ENCODE measurements at places on chromosomes 16 and 17.

DNA sequence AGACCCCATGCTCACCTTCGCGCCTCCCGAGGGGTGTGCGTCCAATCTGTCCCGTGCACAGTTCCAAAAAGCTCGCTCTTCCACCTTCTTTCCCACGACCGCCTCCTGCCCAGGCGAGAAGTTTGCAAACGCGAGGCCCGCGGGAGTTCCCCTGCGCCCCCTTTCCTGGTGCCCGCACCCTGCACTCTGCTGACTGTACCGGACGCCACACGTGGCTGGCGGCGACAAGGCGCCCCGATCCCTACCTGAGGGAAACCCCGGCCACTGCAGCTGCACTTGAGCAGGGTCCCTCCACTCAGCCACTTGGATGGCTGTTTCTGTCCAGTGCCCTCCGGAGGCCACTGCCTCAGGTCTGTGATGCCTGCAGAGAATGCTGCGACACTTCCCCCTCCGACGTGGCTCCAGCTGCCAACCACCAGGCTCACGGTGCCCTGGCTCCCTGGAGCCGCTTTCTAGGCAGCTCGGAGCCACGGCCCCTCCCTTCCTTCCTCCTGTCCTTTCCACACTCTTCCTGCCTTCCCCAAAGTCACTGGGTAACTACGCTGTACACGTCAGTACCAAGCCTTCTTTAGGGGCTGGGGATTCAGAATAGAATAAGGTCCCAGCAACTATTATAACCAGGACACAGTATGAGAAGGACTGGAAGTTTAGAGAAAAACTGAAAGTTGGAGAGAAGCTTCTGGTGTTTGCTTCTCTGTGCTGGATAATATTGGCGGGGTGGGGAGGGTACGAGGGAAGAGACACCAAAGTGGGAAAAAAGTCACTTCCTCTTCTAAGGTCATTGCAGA is at the start of gene MLKL:
Gene MLKL, minus strand, starts transcription at position 425 of the 788 bp plus-strand sequence. CDS start 5,105 bp downstream, outside the sequence.
- DNase-seq, result peak; percentile 60

DNA sequence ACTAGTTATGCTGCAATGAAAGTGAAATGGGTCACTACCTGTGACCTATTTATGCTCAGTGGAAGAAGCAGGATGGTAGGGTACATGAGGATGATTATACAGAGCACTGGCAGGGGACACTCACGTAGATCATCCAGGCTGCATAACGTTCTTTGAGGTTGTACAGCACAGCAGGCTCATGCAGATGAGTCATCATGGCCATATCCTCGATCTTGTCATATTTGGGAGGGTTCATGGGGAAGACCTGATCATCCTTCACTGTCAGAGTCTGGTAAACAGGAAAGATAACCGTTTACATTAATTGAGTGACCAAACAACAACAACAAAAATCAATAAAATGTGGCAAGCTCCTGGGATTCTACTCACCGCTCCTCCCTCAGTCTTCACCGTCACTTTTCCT is 2.1 kb downstream of the MYH2 start:
- no peak for DNase-seq

- no peak for DNase-seq
Observed at GRCh38 chr16:88909431-88910210, 43.2 kb upstream of the PABPN1L start.

DNA sequence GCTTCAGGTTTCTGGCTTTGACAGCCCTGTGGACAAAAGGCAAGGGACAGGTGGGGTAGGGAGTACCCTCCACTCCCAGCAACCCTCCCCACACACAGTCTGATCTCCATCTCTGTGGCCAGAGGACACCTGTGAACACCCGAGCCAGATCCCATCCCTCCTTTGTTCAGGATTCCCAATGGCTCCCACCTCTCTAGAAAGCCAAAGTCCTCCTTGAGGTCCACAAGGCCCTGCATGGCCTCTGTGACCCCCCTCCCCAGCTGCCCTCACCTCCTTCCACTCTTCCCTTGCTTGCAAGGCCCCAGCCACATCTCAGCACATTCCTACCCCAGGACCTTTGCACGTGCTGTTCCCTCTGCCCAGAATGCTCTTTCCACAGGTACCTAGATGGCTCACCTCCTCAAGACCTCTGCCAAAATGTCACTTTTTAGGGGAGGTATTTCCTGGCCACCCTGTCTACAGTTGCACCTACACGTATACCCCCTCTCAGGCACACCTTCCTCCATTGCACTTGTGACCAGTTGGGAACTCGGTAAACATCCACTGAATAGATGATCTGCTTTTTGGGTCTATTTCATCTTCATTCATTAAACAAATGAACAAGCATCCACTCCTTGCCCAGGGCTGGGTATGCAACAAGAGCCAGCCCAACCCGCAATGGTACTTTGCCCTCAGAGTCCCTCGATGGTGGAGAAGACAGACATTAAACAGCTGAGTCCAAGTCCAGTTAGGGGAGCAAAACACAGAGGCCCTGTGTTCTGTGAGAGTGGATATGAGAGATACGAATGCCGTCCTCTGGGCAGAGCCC is 107.0 kb downstream of the CRLF3 start:
- DNase-seq, result no peak

DNA sequence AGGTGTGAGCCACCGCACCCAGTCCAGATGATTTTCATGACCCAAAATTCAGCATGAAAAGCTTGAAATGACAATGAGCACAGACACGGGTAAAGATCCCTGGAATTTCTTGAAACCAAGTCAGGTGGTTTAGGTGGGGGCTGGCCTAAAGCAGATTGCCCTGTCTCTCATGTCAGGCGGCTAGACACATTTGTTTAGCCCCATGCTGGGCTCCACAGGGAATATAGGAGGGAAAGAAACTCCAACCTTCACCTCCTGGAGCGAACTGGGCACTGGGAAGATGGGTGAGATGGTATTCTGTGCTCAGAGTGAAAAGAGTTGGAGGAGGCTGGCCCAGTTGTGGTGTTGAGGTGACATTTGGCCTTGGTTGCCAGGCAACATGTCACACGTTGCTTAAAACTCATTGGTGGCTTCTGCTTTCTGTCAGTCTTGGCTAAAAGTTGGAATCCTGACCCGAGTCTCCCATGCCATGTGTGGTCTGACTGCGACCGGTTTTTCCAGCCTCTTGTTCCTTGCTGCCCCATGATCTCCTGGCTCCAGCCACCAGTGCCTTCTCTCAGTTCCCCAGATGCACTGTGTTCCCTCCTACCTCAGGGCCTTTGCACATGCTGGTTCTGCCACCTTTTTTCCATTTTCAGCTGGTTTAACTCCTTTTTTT is 113.7 kb downstream of the ABCC6 start:
- DNase-seq, result no peak

DNA sequence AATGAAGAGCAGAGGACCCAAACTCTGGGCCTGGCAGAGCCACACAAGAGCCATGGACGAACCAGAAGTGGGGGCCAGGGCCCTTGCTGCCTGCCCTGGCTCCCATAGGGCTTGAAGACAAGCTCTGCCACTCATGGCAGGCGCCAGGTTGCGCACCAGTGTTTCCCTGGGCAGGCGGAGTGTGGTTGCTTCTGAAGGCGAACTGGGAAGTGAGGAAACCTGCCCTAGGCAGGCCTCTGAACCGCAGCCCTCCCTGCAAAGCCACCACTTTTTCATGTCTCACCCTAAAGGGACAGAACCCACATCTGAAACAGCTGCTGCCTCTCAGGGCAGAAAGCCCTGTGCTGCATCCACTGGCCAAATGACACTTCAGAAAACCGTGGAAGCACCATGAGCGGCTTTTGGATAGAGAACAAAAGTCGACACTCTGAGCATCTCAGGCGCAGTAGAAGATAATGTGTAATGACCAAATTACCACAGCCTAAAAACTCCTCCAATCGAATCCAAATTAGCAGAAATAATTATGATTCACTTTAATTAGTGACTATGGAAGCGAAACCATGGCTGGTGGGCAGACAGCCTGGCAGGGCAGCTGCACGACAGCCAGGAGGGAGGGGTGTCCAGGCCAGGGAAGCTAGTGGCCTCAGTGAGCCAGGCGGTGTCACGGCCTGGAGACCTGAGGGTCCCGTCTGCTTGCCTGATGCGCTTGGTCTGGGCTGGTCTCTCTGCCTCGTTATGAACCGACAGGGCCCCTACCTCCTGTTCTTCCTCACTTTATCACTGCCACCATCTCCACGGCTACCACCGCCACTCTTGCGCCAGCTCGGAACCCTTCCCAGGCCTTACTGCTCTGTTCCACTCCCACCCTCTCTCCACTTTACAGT is 59.1 kb downstream of the PRMT7 start:
- DNase-seq, result no peak

DNA sequence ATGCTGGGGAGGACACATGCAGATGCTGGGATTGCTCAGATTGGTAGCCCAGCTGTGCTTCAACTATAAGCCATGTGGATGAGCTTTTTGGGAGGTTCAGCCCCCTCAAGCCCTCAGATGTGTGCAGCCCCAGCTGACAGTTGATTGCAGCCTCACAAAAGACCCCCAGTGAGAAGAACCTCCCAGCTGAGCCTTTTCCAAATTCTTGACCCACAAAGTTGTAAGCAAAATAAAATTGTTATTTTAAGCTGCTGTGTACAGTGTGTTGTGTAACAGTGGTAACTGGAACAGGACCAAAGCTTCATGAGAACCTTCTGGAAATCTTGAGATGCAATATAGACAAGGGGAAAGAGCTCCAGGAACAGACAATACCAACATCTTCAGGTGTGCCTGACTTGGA is 156.8 kb upstream of the IRX3 start:
- DNase-seq, result peak; percentile 40

GRCh38 chr16:23615805-23616204 is 19.7 kb upstream of the NDUFAB1 start:
- no peak for DNase-seq

- DNase-seq, result no peak
Observed at GRCh38 chr17:48258331-48258730, 150.8 kb downstream of the SNX11 start.

DNA sequence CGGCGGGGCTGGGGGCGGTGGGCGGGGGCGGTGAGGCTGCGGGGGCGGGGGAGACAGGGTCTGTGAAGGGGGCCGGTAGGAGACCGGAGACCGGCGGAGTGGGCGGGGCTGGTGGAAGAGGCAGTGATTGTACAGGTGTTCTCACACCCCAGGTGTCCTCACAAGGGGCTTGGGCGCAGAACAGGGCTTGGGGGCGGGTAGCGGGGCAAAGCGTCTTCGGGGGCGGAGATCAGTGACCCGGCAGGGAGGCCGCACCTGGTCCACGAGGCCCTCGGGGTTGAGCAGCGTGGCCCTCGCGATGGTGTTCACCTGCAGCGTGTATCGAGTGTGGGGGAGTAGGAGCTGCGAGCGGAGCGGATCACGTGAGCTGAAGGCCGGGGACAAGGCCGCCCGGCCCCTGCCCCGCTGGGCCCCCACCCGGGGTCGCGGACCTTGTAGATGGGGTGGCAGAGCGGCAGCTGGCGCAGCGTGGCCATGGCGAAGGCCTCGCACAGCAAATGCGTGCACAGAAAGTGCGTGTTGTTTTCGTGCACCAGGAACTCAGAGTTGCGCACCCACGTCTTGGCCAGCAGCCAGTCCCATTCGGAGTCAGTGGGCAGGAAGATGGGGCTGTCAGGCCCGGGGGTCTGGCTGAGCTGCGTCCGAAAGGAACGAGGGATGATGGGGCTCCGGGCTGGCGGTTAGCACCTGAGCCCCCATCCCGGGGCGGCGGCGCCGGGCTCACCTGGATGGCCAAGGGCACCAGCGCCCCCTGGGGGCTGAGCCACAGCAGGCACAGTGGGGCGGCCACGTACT is 8.5 kb downstream of the ALOXE3 start:
- DNase-seq, result peak; percentile 41

DNA sequence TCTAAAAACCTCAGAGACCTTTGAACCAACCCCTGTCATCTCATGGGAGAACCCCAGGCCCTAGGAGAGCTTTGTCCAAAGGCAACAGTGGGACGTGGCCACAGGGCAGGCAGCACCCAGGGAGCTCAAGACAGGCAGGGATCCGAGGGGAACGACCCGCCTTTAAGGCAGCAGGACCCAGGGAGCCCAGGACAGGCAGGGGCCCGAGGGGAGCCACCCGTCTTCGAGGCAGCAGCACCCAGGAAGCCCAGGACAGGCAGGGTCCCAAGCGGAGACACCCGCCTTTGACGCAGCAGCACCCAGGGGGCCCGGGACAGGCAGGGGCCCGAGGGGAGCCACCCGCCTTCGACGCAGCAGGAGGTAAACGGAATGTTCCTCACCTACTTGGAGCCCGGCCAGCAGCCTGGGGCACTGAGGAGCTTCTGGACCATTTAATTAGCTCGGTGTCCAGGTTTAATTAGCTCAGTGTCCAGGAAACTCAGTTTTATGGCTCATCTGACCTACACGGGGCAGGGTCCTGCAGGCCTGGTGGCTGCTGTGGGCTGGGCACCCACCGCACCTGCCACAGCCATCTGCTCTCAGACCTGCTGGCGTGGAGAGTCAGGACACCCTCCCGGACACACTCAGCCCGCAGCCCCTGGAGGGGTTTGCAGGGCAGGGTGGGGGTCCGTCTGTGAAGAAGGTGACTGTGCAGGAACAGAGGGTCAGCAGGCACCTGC is 24.4 kb downstream of the PIEZO1 start:
- DNase-seq, result no peak

DNA sequence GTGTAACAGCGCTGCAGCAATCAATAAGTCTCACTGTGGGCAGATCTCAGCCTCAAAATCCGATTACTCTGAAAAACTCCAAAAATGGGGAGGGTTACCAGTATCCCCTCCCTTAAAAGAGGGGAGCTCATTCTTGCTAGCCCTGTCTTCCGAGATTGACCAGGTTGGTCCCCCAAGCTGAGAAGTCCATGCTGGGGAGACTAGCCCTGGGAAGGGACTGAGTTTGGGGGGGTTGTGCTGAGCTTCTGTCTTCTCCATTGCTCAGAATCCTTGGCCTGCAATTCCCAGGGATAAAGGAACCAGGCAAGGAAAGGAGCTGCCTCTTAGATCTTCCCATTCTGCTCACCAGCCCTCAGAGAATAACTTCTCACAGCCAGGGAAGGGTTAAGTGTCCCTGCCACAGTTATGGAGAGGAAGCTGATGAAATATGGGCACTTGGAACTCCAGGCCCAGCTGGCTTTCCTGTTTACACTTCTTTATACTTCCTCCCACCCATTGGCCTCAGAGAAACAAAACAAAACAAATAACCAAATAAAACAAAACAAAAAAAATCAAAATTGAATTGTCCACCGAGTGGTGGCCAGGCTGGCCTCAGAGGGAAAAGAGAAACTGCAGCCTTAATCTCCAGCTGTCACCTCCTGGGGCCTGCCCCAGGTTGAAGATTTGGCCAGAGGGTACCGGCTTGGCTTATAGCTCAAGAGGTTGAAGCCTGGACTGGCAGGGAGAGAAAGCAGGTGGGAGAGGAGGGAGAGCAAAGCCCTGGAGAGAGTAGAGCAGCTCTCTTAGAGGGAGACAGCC is 2.6 kb downstream of the HOXB3 start:
- DNase-seq, result no peak

DNA sequence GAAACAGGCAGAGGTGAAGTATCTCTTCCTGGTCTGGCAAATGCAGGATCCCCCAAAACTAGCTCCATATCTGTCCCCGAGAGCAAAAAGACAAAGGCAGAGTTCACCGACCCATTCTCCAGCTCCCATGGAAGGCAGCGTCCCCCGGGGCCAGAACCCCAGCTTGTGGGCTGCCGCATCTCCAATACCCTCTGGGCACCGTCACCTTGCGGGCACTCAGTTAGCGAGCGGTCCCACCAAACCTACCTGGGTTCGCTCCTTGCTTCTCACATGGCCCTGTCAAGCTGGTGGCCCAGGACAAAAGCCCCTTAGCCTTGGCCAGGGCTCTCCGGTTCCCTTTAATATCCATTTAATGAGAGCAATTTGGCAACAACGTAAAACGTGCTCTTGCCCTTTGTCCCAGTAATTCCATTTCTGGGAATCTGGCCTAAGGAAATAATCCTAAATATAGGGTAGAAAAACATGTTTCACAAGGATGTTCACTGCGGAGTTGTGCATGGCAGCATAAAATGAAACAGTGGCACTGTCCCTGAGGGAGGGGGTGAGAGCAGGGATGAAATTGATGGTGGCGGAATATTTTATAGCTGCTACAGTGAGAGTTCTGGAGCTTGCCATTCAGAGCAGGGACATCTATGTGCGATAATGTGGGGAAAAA is 157.1 kb downstream of the CMIP start:
- no peak for DNase-seq

GRCh38 chr17:18946536-18946935 is 5.4 kb upstream of the SLC5A10 start:
- no peak for DNase-seq
